Activated CD4-positive, alpha-beta T cell treated with anti-CD3 and anti-CD28 coated beads, Interleukin-2, amount 10 ng/mL, durations not matched to agents 7 days and 5 days (primary cell): ENCODE measurements at places on chromosomes 16 and 17.
A peak's percentile ranks its signal among the peaks of the same experiment; 100 is the strongest.

GRCh38 chr17:29591146-29591736 lies 1.7 kb upstream of the ANKRD13B start:
- DNase-seq: peak; percentile 30

GRCh38 chr17:60665602-60666001 lies 12.0 kb upstream of the BCAS3 start:
- no peak for DNase-seq

- DNase-seq: peak; percentile 16
These were observed 82.3 kb downstream of the CCDC182 start for GRCh38 chr17:57662644-57663308.

DNA sequence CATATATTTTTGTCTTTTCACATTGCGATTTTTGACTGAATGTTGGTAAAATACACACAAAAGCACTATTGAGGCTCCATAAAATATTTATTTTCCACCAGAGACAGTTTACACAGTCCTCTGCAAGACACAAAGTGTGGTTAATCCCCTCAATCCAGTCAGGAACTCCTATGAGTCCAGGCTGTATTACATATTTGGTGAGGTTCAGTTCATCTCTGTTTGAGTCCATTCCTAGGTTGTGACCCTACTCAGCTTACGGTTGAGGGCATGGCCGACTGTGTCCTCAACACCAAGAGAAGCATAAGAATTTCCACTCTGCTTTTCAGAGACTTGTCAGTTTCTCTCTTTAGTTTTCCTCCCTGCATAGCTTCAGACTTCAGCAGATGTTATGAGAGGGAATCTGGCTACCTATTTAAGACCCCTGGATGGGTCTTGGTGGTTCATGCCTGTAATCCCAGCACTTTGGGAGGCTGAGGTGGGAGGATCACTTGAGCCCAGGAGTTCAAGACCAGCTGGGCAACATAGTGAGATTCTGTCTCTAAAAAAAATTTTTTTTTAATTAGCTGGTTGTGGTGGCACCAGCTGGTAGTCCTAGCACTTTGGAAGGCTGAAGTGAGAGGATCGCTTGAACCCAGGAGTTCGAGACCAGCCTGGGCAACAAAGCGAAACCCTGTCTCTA lies 25.1 kb downstream of the ARL4D start:
- DNase-seq: no peak

DNA sequence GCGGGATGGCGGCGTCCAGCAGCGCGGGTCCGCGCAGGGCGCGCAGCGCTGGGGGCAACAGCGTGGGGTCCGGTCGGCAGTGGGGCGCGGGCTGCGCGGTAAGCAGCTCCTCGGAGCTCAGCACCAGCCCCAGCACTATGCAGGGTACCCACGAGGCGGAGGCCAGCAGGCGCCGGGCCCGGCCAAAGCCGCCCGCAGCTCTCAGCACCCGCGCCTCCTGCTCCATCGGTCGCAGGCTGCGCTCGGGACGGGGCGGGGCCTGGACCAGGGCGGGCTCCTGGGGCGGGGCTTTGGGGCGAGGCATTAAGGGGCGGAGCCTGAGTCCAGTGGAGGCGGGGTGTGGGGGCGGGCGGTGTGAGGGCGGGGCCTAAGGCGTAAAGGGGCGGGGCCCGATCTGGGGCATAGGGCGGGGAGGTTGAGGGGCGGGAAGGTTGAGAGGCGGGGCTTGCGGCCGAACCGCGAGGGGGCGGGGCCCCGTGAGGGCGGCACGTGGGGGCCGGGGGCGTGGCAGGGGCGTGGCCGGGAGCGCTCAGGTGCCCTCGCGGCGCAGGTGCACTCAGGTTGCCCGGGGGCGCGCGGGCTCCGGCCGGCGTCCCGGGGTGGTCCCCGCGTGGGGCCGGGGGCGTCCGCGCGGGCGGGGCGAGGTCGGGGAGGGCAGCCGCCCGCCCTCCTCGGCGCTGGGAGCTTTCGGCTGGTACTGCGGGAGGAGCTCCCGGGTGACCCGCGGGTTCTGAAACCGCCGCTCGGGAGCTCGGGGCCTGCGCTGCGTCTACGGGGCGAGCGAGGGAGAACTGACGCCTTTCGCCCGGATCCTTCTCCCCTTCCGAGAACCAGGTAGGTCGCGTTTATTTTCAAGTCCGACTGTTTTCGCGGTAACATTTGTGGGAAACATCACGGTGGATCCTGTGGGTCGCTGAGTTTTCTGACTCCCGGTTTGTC lies 1.4 kb upstream of the SLC22A31 start:
- peak; percentile 73 for DNase-seq

- no peak for DNase-seq
These were observed 26.4 kb downstream of the ARHGAP17 start for GRCh38 chr16:24988593-24989338.

GRCh38 chr17:4090898-4091297 lies 51.9 kb downstream of the ZZEF1 start:
- DNase-seq: no peak

GRCh38 chr16:11072420-11073153 lies 128.2 kb downstream of the CLEC16A start:
- no peak for DNase-seq

- DNase-seq: peak; percentile 1
These were observed 68.0 kb upstream of the DOC2B start for GRCh38 chr17:249236-249993.

DNA sequence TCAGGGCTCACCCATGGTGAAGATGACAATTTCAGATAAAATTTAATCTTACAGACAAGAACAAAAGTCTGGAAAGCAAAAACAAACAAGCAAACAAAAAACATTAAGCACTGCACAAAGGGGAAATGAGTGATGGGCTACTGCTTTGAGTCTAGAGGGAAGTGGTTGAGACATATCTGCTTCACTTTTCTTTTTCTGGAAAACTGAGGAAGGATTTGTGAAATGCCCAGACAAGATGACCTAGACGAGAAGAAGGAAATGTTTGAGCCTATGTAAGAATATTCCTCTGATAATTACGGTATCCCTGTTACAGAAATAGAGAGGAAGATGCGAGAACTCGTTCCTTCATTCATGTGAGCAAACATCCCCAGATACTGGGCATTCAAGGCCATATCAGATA lies 11.5 kb upstream of the HYDIN start:
- DNase-seq: no peak

- no peak for DNase-seq
These were observed 66.7 kb downstream of the TANGO6 start for GRCh38 chr16:68910051-68910450.

- DNase-seq: no peak
These were observed 391.9 kb upstream of the TNRC6C start for GRCh38 chr17:77566566-77567138.

GRCh38 chr16:49838441-49839016 lies 17.4 kb downstream of the ZNF423 start:
- DNase-seq: no peak

DNA sequence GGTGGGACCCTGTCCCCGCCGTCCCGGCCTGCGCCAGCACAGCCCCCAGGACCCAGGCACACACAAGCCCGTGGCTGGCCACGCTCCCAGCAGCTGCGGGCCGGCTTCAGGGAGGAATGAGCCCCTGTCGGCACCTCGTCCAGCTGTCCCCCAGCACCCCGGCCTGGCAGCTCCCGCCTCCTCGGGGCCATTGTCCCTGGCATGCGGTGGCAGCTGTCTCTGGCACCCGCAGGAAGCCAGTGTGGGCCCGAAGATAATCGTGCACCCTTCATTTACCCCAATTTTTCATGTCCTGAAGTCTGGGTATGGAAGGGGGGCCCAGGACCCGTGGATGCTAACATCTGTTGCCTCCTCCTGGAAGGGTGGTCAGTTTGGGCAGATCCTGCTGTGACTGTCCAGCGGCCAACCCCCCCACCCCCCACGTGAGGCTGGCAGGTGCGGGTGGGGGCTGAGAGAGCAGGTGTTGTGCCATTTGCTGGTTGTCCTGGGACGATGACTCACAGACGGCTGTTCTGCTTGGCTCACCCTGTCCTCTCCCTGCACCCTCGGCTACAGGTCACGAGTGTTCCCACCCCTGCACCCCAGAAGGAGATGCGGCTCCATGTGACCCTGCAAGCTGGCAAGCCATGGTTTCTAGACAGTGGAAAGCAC lies 4.0 kb upstream of the LMF1 start:
- no peak for DNase-seq

DNA sequence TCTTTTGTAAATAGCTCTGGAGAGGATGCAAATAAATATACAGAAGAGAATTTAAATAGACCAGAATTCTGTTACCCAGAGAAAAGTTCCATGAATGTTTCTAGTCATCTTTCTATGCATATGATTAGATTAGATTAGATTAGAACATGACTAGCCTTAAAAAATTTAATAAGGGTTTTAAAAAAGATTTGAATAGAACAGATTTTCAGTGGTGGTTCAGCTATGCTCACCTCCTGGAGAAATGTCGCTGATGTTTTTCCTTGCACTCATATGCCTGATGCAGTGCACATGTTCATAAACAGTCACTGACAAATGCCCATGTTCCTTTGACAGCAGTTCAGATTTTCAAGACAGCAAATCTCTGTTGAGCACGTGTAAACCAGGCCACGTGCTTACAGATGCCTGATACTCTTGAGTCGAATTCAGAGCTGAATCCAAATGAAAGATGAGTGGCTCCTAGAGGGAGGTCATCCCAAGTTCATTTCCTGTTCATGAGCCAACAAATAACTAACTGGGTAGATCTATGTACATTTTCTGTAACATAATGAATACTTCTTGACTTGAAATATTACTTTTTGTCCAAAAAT lies 19.9 kb upstream of the RAB11FIP4 start:
- peak; percentile 12 for DNase-seq

- no peak for DNase-seq
These were observed 121.7 kb upstream of the CCL2 start for GRCh38 chr17:34133350-34133749.

- no peak for DNase-seq
These were observed 37.5 kb upstream of the KCNJ16 start for GRCh38 chr17:70037498-70037897.

- no peak for DNase-seq
These were observed 241.3 kb upstream of the ZFHX3 start for GRCh38 chr16:73289232-73289631.

- DNase-seq: peak; percentile 89
These were observed at the start of gene PRKCB for GRCh38 chr16:23835390-23836077. Gene PRKCB (plus strand): TSS chr16:23835983.

GRCh38 chr16:88651276-88651988 lies 579 bp upstream of the CYBA start:
- DNase-seq: peak; percentile 84
